Left lung (tissue), 14 donors: ENCODE measurements at places on chromosomes 6 and 20. TPM values are rescaled to one million over a fixed set of nuclear protein-coding genes. Genes with fewer than 3 reads are reported as not detected.
A peak's percentile ranks its signal among the peaks of the same experiment; 100 is the strongest.

The SUPT3H gene
- 4.7 TPM for total RNA-seq

The MAS1 gene
- total RNA-seq = 0.03 TPM

The PPIL6 gene
- total RNA-seq = 4.5 TPM

The FAM209A gene
- 0.81 TPM for total RNA-seq

The SPATA25 gene
- total RNA-seq = 0.89 TPM

The LTV1 gene
- total RNA-seq = 24.2 TPM

DNA sequence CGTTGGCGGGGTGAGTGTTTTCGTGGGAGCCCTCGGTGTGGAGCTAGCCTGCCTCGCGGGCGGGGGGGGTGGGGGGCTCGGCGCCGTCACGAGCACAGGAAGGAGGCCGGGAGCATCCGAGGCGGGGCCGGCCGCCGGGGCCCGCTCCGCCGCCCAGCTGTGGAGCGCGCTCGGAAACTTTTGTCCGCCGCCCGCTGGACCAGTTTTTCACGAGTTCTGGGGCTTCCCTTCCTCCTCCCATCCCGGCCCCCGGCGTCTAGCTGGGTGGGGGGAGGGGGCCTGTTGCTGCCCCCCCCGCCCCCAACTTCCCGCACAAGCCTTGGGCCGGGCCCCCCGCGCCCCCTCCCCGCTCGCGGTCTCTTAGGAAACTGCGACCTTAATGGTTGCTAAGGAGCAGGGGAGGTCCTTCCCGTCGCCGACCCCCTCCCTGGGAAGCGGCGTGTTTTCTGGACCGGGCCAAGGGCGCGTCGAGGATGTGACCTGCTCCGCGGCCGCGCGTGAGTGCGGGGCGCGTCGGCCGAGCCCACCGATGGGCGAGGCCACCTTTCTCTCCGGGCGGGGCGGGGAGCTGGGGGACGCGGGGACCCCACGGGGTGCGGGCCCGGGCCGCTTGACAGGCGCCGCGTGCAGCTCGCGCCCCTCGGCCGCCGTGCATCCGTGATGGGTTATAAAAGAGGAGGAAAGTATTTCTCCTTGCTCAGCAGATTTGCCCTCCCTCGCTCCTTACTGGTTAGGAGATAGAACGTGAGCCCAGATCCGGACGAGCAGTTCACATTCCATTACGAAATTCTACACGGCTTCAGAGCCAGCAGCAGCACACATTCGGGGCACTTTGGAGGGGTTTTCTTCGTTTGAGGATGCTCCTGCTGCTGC, 1.4 kb downstream of the RREB1 start:
- H3K36me3 ChIP-seq = no peaks in the 10 kb centered on the region
- H3K27me3 ChIP-seq = no peaks in the 10 kb centered on the region
- peaks cover 16% of the 10 kb centered on the region for H3K4me1 ChIP-seq
- peak overlapping the region; percentile 98 for H3K4me3 ChIP-seq
- DNase-seq = peak; percentile 64

- no peak for DNase-seq
- no peaks in the 10 kb centered on the region for H3K4me1 ChIP-seq
- no peak overlapping the region for H3K4me3 ChIP-seq
- H3K36me3 ChIP-seq = no peaks in the 10 kb centered on the region
- no peaks in the 10 kb centered on the region for H3K27me3 ChIP-seq
These were observed 969.9 kb upstream of the CITED2 start for GRCh38 chr6:140344142-140344913.

GRCh38 chr20:23606652-23607049, 934 bp upstream of the CST9 start:
- no peaks in the 10 kb centered on the region for H3K36me3 ChIP-seq
- H3K4me1 ChIP-seq = no peaks in the 10 kb centered on the region
- H3K4me3 ChIP-seq = no peak overlapping the region

DNA sequence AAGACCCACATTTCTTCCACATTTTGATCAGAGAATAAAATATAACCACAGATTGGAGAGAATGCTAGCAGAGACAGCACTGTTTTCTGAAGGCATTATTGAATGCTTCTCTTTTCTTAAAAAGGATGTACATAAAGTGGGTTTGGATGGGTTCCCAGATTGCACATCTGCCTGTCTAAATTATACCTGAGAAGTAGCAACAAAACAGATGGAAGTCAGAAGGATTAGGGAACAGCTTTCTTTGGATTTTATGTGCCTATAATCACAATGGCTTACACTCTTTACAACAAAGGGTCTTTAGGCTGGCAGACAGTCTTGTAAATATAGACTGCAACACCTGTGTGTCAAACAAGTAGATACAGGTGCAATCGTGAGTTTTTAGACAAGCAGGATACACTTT, 622.2 kb upstream of the MANEA start:
- H3K36me3 ChIP-seq = no peaks in the 10 kb centered on the region
- H3K4me1 ChIP-seq = no peaks in the 10 kb centered on the region
- H3K4me3 ChIP-seq = no peak overlapping the region
- no peaks in the 10 kb centered on the region for H3K27me3 ChIP-seq

DNA sequence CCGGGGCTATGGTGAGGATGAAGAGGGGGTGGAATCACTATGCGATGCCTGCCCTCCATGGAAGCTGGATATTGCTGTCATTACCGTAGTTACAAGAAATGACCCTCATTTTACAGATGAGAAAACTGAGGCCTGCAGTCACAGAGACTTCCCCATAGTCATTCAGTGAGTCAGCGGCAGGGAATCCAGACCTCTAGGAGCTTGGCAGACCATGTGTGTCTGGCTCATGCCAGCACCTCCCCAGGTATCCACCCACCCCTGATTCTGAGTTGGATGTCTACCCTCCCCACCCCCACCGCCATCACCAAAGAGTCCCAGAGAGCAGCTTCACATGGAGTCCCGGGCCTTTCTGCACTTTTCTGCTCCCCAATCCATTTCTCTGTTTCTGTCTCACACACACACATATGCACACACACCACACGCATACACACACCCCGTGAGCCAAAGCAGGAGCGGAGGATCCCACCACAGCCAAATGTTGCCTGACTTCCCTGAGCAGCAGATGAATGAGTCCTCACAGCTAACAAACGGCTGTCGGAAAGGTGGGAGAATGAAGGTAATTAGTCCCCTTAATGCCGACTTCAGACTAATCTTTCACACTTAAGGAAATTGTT, 24.8 kb downstream of the CDH22 start:
- no peak overlapping the region for H3K27ac ChIP-seq
- no peak overlapping the region for H3K4me3 ChIP-seq
- no peaks in the 10 kb centered on the region for H3K36me3 ChIP-seq

- DNase-seq = peak; percentile 15
- H3K4me1 ChIP-seq = no peaks in the 10 kb centered on the region
- no peaks in the 10 kb centered on the region for H3K36me3 ChIP-seq
- no peak overlapping the region for H3K27ac ChIP-seq
These were observed 201.0 kb upstream of the CEP162 start for GRCh38 chr6:84428300-84428907.

DNA sequence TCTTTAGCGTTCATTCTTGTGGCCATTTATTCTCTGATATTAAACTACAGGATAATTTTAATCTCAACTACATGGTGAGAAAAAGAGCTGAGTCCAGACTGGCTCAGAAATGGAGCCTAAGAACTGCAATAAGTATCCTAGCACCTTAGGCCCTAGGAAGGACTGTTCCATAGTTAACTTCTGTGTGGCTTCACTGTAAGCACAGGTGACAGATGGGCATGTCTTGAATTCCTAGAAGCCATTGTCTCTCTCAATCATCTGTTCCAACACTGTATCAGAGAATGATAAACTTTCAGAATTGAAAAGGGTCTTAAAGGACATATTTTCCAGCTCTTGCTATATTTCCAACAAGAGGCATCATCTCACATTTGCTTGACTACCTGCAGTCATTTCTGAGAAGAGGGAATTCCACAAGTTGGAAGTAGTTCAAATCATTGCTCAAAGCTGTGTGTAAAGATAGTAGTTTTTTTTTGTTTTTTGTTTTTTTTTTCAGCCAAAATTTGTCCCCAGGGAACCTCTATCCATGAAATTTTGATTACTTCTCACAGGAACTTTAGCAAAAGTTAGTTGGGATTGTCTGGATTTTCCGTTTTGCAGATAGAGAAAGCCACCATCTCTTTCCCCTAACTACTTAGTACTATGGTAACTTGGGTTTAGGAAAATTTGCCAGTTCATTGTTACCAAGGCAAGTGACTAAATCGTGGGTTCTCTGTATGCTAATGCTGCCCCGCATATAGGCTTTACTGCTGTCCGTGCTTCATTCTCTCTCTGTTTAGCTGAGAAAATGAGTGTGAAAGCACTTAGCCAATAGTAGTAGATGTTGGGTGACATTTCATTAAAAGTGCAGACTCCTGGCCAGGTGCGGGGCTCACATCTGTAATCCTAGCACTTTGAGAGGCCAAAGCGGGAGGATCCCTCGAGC, 47.2 kb downstream of the KCNS1 start:
- no peak overlapping the region for H3K4me3 ChIP-seq
- H3K4me1 ChIP-seq = peaks cover 12% of the 10 kb centered on the region
- DNase-seq = no peak
- H3K27me3 ChIP-seq = no peaks in the 10 kb centered on the region
- peak overlapping the region; percentile 10 for H3K27ac ChIP-seq
- peaks cover 45% of the 10 kb centered on the region for H3K36me3 ChIP-seq

- no peaks in the 10 kb centered on the region for H3K36me3 ChIP-seq
- no peak overlapping the region for H3K27ac ChIP-seq
- H3K4me3 ChIP-seq = no peak overlapping the region
- peaks cover 100% of the 10 kb centered on the region for H3K27me3 ChIP-seq
These were observed 558 bp downstream of the LINC00237 start for GRCh38 chr20:21105429-21106170.

DNA sequence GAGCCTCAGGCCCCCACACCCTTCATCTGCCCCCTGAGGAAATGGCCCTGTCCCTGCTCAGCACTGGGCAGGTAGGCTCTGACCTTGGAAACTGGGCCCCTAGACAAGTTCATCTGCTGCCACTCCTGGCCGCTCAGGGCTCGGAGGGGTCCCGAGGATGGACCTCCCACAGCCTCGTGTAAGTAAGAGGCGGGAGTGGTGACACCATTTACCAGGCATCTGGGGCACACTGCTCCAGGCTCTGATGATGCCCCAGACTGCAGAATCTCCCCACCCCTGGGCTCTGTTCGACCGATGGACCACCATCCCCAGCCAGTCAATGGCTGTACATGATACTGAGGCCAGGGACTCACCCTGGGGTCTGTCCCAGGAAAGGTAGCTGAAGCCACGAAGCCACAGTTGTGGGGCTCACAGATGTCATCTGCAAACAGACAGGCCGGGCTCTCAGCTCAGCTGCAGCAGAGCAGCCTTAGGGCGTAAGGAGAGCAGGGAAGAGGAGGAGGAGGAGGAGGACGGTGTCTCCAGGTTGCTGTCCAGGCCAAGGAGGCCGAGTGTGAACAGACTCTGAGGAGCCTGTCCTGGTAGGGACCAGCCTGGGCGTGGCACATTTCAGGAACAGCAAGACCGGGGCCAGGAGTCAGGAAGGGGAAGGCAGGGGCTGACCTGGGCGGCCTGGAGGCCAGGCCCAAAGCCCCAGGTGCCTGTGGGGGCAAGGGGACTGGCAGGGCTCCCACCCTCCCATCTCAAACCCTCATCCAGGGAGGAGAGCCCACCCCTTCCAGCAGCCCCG, 300.4 kb downstream of the TAF4 start:
- no peaks in the 10 kb centered on the region for H3K27me3 ChIP-seq
- H3K36me3 ChIP-seq = no peaks in the 10 kb centered on the region
- H3K4me1 ChIP-seq = no peaks in the 10 kb centered on the region

DNA sequence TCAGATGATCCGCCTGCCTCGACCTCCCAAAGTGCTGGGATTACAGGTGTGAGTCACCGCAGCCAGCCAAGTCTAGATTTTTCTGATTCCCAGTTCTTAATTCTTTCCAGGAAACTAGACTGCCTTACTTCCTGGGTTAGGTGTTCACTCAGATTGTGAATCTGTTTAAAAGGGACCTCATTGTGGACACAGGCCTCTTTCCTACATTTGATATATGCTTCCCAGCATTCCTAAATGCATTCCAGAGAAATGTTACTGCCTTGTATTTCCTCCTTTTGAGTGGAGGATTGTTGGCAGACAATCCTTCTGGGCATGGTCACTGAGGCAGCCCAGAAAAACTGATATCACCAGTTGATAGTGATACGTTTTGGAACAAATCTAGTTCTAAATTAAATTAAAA, 15.7 kb downstream of the TMEM181 start:
- peaks cover 24% of the 10 kb centered on the region for H3K4me1 ChIP-seq
- no peak overlapping the region for H3K27ac ChIP-seq
- H3K4me3 ChIP-seq = no peak overlapping the region
- no peak for DNase-seq

GRCh38 chr20:20933142-20933958, 172.8 kb downstream of the LINC00237 start:
- no peak for DNase-seq
- H3K36me3 ChIP-seq = no peaks in the 10 kb centered on the region
- H3K4me3 ChIP-seq = no peak overlapping the region
- H3K27me3 ChIP-seq = no peaks in the 10 kb centered on the region

- no peaks in the 10 kb centered on the region for H3K27me3 ChIP-seq
- no peak for DNase-seq
- H3K36me3 ChIP-seq = no peaks in the 10 kb centered on the region
- H3K27ac ChIP-seq = no peak overlapping the region
These were observed 385.3 kb upstream of the SOX4 start for GRCh38 chr6:21208081-21208795.

DNA sequence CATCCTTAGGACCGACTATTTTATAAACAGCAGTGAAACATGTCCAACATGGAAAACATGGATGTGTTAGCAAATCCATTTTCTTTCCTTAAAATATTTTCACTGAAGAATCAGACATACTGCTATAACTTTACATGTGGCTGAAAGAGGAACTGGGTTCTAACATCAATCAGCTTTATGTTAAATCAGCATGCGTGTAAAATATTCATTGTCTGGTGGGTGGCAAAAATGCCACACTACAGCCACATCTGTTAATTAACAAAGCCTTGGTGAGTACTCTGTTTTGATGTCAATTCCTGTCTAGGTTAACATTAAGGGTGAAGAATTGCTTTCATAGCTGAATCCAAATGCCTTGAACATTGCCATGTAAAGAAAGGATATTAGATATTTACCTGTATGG, 222.6 kb upstream of the CEP162 start:
- H3K36me3 ChIP-seq = no peaks in the 10 kb centered on the region
- no peak overlapping the region for H3K27ac ChIP-seq
- H3K4me3 ChIP-seq = no peak overlapping the region
- no peak for DNase-seq

DNA sequence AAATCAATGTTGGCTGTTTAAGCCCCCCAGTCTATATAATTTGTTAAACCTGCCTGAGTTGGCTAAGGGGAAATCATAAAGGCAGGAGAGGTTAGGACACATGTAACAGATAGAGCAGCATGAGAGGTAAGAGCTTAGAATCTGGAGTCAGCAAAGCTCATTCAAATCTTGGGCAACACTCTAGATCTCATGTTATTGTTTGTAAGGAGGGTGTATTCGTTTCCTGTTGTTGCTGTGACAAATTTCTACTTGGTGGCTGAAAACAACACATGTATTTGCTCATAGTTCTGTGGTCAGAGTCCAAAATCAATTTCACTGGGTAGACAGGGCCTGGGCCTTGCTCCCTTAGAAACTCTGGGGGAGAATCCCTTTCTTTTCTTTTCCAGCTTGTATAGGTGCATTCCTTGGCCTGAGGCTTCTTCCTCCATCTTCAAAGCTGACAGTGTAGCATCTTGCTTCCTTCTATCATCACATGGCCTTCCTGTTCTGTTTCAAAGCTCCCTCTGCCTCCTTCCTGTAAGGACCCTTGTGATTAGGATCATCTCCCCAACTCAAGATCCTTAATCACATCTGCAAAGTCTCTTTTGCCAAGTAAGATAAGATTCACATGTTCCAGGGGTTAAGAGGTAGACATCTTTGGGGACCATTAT, 4.4 kb downstream of the LY86 start:
- no peaks in the 10 kb centered on the region for H3K36me3 ChIP-seq
- H3K4me3 ChIP-seq = no peak overlapping the region
- no peaks in the 10 kb centered on the region for H3K27me3 ChIP-seq
- peak overlapping the region; percentile 36 for H3K27ac ChIP-seq
